ENCODE measurements at places on chromosomes 11 and 22. TPM values are rescaled to one million over a fixed set of nuclear protein-coding genes. Genes with fewer than 3 reads are reported as not detected.

Gene APOA5
- not detected for total RNA-seq

Gene GSTT2
- 0.34 TPM for total RNA-seq

Gene PRR33
- not detected for total RNA-seq

Gene SPDYC
- total RNA-seq = not detected

Gene CD3E
- total RNA-seq = not detected

Gene ANO1
- 0.09 TPM for total RNA-seq

Gene VSIG2
- total RNA-seq = 0.09 TPM

Gene ZBTB16
- 0.34 TPM for total RNA-seq

Gene TEAD1
- 48.9 TPM for total RNA-seq

Gene GRAMD1B
- total RNA-seq = 0.34 TPM

Gene NRXN2
- total RNA-seq = 1.0 TPM

Gene MUC6
- total RNA-seq = not detected

Gene BRSK2
- 0.16 TPM for total RNA-seq

Gene NAV2
- 7.9 TPM for total RNA-seq

Gene LARGE1
- 11.2 TPM for total RNA-seq

Gene FZD4
- 33.6 TPM for total RNA-seq

Gene CHST1
- total RNA-seq = 0.32 TPM

Gene EMID1
- total RNA-seq = 0.09 TPM

Gene HTR3B
- not detected for total RNA-seq

Gene LINC01488
- total RNA-seq = not detected

Gene CALCA
- not detected for total RNA-seq

Gene LMNTD2
- total RNA-seq = not detected

Gene GP1BB
- total RNA-seq = 0.79 TPM

Gene PKNOX2
- 0.32 TPM for total RNA-seq

Gene KCNQ1OT1
- total RNA-seq = 3.9 TPM

Gene RCE1
- 8.8 TPM for total RNA-seq

Gene ZNF214
- 19.6 TPM for total RNA-seq

Gene PGA5
- 2.1 TPM for total RNA-seq

Gene ST13
- total RNA-seq = 298 TPM

Gene ZNF215
- total RNA-seq = 3.0 TPM

Gene MYBPC3
- not detected for total RNA-seq

Gene FOLR1
- total RNA-seq = not detected

Gene GLB1L2
- total RNA-seq = not detected

Gene ABTB2
- 3.8 TPM for total RNA-seq

Gene OR8G5
- not detected for total RNA-seq

Gene LDHAL6A
- total RNA-seq = not detected

Gene OR52I2
- not detected for total RNA-seq

Gene TMEM138
- 16.7 TPM for total RNA-seq

Gene ZC3H12C
- 8.5 TPM for total RNA-seq

Gene LGALS12
- not detected for total RNA-seq

Gene AIP
- 138 TPM for total RNA-seq

Gene KRTAP5-11
- not detected for total RNA-seq

Gene MS4A3
- total RNA-seq = not detected

Gene BACE1
- total RNA-seq = 22.9 TPM

Gene P2RX6
- 2.6 TPM for total RNA-seq

Gene CFAP300
- total RNA-seq = 1.8 TPM

Gene APOL5
- not detected for total RNA-seq

All from bronchial smooth muscle cell (primary cell).